ENCODE measurements at places on chromosomes 2 and 18.
A peak's percentile ranks its signal among the peaks of the same experiment; 100 is the strongest.

- DNase-seq: no peak
These were observed 249.7 kb downstream of the SP3 start for GRCh38 chr2:173715441-173715840.

DNA sequence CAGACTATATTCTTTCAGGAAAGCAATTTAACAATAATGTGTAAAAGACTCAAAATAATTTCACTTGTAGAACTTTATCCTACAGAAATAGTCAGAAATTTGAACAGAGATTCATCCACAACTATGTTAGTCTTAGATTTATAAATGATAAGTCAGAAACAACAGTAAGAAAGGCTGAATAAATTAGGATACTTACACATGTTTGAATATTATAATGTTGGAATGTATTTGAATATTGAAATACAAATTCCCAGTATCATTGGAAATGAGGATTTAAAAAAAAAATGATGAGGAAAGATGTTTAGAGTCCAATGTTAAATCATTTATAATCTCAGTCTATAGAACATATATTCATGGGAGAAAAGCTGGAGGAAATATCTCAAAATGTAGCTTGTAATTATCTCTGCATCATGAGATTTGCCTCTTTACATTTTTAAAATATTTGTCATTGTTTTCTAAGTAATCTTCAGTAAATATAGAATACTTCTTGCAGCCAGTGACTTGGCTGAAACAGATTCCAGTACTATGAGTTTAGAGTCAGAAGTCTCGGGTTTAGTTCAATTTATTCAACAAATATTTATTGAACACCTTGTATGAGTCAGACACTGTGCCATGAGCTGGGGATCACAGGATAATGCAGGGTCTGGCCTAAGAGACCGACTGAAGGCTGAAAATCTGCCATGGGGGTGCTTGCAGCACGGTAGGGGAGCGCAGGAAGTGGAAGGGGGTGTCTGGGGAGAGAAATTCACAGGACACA lies 32.3 kb downstream of the CXCR4 start:
- DNase-seq: no peak

DNA sequence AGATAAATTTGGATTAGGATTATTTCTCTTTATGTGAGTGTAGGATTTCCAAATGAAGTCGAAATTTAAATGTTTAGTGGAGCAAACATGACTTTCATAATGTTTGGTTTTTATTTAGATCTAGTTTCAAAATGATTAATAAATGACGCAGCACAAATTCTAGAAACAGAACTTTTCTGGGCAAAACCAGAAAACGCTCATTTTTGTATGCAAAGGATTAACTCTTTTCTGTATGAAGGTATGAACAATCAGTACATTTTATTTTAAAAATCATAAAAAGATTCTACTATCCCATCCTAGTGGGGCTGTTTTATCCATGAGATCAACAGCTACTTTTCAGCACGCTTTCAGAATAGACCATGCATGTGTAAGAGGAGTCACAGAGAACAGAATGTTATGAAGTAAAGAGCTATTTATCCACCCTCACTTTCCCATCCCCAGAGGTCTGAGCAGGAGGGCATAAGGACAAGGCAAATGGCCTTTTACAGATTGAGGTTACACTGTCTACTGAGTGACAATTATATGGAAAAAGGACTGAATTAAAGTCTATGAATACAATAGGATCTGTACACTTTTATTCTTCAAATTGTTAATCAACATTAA lies 270.8 kb downstream of the ZEB2 start:
- no peak for DNase-seq

- no peak for DNase-seq
These were observed 109.1 kb downstream of the CDK15 start for GRCh38 chr2:201915446-201915845.

- peak; percentile 39 for DNase-seq
These were observed 100.7 kb upstream of the MCFD2 start for GRCh38 chr2:47016172-47016913.

DNA sequence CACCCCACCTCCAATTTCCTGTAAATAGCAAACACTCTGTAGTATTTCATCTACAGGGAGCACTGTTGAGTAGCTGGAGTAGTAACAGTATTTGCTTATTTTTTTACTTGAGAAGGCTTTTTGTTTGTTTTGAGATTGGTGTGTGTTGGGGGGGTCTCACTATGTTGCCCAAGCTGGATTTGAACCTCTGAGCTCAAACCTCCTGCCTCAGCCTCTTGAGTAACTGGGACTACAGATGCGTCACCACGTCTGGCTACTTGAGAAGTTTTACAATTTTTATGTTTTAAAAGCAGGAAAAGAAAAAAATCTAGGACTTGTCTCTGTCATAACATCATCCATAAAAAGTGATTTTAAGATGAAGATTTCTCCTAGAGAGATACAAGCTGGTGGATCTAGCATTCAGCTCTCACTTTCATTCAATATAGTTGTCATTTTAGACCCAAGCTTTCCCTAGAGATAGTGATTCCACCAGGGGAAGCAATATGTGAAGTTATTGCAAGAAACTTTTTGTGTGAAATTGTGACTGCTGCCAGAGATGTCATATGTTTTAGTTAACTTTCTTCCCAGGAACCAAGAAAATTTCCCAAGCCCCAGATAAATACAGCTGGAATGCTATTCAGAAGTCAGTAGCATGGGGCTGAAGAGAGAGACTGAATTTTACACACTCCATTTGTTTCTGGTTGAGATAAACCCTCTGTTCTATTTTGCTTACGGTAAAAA lies 60.2 kb upstream of the MAP4K3 start:
- no peak for DNase-seq

- no peak for DNase-seq
These were observed 178.1 kb downstream of the MGAT5 start for GRCh38 chr2:134431838-134432434.

- DNase-seq: no peak
These were observed 641.1 kb downstream of the TMEM182 start for GRCh38 chr2:103402944-103403343.

DNA sequence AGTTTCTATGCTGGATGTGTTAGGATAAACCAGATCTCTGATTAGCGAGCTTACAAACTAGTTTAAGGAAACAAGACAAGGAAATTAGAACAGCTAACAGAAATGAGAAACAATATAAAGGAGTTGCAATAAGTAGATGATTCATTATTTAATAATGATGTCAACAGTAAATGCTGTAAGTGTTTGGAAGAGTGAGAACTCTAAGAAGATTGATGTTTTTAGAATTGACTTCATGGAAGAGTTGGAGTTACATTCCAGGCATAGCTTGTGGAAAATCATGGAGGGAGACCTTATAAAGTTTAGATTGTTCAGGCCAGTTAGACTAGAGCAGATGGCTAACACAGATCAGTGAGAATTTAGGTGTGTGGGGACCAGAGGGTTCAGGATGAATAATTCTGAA lies 32.6 kb downstream of the PPP1R1C start:
- no peak for DNase-seq

DNA sequence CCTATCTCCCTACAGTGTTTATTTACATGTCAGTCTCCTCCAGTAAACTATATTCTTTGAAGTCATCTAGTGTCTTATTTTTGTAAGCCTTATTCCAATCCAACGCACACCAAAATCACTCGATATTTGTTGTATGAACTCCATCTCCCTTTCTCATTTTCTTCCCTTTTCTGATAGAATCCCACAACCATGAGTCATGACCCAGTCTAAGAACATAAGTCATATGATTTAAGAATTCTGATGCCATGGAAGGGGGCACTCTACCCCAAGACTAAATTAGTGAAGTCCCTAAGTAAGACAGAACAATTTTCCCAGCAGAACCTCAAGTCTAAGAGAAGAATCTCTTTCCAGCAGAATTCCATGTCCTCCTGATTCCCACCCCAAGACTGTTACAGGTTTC lies 5.4 kb downstream of the CHMP3 start:
- no peak for DNase-seq

DNA sequence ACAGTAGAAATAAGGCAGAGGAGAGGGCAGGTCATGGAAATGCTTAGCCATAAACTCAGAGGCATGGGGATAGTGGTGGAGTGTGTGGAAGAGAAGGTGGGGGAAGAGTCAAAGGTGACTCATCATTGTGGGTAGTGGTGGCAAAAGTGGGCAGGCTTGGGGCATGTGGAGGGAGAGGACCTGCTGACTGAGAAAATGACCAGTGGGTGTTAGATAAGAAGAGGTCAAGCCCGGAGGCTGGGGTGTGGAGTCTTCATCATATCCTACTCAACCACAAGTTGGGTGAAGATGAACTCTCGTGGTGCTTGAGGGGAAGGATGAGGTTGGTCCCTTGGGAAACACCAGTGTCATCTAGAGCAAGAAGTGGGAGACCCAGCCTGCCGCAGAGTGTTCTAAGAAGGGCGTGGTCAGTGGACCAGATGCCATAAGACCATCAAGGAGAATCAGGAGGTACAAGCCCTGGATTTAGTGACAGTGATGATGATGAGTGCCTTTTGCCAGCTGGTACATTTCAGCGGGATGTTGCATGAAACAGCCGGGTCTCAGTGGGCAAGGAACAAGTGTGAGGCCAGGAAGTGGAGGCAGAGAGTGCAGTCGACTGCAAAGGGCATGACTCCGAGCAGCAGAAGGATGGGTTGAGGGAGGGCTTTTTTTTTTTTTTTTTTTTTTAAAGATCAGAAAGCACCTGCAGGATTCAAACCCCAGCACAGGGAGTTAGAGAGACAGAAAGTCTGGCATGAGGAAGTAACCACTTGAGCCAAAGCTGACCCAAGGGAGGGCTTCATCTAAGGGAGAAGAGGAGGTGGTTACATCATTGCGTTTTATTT lies 122.6 kb upstream of the SPRED2 start:
- no peak for DNase-seq

- no peak for DNase-seq
These were observed 35.9 kb upstream of the MCFD2 start for GRCh38 chr2:46951290-46952064.

GRCh38 chr18:313931-314330 lies 46.1 kb upstream of the THOC1 start:
- DNase-seq: no peak

DNA sequence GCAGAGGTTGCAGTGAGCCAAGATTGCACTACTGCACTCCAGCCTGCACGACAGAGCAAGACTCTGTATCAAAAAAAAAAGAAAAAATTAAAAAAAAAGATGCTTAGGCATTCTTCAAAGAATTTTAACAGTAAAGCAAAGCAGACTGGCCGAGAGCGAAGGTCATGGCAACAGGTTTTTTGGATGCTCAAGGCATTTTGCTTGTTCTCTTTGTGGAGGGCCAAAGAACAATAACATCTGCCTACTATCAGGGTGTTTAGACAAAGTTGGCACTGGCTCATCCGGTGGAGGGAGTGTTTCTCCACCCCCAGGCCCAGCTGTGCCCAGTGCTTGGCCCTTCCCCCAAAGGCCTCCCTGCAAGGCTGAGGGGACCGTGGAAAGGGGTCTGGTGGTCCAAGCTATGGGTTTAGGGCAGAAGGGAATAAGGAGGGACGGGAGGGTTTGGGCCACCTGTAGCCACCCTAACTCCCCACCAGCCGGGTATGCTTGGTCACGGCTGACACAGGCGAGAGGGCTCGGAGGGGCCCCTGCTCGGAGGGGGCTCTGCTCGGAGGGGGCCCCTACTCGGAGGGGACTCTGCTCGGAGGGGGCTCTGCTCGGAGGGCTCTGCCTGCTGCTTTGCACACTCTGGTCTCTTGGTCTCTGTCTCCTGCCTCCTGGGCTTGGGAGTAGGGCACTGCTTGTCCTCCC lies 26.7 kb upstream of the ALLC start:
- no peak for DNase-seq

GRCh38 chr18:52060607-52061304 lies 279.2 kb upstream of the DCC start:
- peak; percentile 28 for DNase-seq

- no peak for DNase-seq
These were observed 26.6 kb downstream of the KCNK3 start for GRCh38 chr2:26718949-26719686.

DNA sequence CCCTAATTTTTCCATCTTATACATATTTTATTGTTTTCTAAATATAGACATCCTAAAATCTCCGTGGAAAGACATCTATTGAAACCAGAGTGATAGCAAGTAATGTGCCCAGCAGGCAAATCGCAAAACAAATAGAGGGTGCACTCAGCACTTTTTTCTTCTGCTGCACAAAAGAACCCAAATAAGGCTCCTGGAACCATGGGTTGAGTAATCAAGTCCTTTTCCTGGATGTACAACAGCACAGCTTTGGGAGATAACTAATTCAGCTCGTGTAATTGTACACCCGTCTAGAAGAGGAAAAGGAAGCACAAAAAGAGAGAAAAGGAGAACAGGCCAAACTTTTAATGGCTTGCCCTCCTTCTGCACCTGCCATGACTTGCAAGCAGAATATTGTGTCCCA lies 126.9 kb upstream of the TLK1 start:
- no peak for DNase-seq

- DNase-seq: no peak
These were observed 219.9 kb downstream of the ZNF407 start for GRCh38 chr18:74817576-74817975.

GRCh38 chr2:168239281-168239680 lies 8.1 kb downstream of the STK39 start:
- DNase-seq: no peak
